ENCODE measurements at places on chromosomes 5 and 9.

DNA sequence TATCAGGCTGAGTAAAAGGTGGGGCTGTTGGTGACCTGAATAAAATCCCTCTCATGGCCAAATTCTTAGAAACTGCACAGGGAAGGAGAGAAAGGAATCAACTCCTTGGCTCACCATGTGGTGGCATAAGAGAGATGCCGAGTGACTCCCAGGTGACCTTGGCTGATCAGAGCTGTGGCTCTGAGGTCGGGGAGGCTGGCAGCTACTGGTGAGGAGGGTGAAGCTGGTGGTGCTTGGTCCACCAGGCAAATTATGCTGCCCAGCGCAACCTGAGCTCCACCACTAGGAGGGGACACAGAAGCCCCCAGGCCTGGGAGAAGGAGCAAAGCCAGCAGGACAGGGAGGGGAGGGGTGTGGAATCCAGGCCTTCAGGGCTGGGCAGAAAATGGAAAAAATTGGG is 111.2 kb upstream of the IL12B start:
- DNase-seq: peak; percentile 38
- no peaks in the 10 kb centered on the region for H3K36me3 ChIP-seq
- H3K27me3 ChIP-seq: no peaks in the 10 kb centered on the region
- H3K4me3 ChIP-seq: no peak overlapping the region
- H3K27ac ChIP-seq: no peak overlapping the region

DNA sequence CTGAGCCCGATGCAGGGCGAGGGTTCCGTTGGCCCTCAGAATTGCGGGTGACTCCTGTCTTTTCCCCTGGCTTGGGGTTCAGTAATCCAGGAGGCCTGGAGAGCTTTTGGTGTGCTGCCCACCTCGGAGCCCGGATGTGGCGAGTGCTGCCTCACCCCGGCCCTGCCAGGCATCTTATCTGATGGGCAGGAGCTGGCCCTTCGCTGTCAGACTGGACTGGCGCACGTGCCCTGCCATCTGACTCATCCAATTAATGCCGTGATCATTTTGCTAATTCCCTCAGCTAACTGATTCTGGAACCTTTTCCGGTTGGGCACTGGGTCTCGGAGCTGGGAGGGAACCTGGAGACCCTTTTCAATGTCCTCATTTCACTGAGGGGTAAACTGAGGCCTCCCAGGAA is 34.6 kb downstream of the RXRA start:
- H3K27ac ChIP-seq: no peak overlapping the region
- no peaks in the 10 kb centered on the region for H3K4me1 ChIP-seq
- H3K36me3 ChIP-seq: no peaks in the 10 kb centered on the region
- H3K27me3 ChIP-seq: no peaks in the 10 kb centered on the region
- DNase-seq: no peak

- H3K36me3 ChIP-seq: no peaks in the 10 kb centered on the region
- no peaks in the 10 kb centered on the region for H3K27me3 ChIP-seq
- no peak overlapping the region for H3K4me3 ChIP-seq
These were observed 34.5 kb upstream of the GLIS3 start for GRCh38 chr9:4334410-4334813.

DNA sequence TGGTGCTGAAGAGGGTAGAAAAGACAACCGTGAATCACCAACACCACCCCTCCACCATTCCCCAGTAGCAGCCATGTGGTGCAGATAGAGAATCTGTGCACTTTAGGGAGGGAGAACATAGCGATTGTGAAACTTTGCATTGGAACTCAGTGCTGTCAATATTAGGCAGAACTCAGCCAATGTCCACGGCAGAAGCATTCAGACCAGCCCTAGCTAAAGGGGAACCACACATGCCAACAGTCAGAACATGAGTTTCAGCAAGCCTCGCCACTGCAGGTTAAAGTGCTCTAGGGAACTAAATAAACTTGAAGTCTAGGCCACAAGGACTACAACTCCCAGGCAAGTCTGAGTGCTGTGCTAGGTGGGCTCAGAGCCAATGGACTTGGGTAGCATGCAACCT is 38.5 kb upstream of the DEPDC1B start:
- no peak for DNase-seq
- no peaks in the 10 kb centered on the region for H3K4me1 ChIP-seq
- H3K27me3 ChIP-seq: peaks cover 3% of the 10 kb centered on the region
- no peak overlapping the region for H3K27ac ChIP-seq
- H3K36me3 ChIP-seq: no peaks in the 10 kb centered on the region
- no peak overlapping the region for H3K4me3 ChIP-seq

- DNase-seq: no peak
- H3K4me1 ChIP-seq: no peaks in the 10 kb centered on the region
- H3K4me3 ChIP-seq: no peak overlapping the region
These were observed 11.9 kb downstream of the LAMC3 start for GRCh38 chr9:131020862-131021261.

GRCh38 chr9:32587901-32588300 is 14.9 kb upstream of the NDUFB6 start:
- no peaks in the 10 kb centered on the region for H3K27me3 ChIP-seq
- DNase-seq: no peak
- H3K27ac ChIP-seq: no peak overlapping the region

DNA sequence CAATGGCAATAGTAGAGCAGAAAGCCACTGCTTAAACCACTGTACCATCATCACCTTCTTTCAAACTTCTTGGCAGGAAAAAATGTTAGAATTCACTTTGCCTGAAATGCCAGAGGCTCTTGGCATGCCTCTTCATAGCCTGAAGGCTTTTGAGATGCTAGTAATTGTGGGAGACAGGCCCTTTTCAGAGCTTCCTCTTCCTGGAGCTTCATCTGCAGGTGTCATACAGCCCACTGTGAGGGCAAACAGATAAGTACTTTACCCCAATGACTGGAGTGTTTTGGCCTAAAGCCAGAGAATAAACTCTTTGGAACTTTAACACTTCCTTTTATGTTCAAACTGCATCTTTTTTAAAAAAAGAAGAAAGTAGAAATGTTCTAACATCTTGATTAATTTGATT is 81.3 kb upstream of the TMEM171 start:
- H3K27ac ChIP-seq: no peak overlapping the region
- no peak overlapping the region for H3K4me3 ChIP-seq
- DNase-seq: no peak
- H3K4me1 ChIP-seq: peaks cover 3% of the 10 kb centered on the region

DNA sequence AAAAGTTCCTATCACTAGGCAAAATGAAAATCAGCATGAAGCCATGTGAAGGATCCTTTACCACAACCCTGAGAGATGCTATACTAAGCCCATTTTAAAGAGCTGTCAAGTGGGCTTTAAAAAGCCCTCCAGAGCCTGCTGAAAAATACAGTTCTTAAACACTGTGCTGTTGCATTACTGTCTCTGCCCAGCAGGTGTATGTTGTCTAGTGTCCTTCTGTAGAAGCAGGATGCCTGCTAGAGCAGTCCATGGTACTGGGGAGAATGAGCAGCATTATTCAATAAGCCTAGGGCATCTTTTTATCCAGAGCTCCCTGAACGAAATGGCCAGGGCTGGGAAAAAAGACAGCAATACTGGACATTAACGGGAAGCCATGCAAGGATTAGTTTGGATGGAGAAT is 126.2 kb upstream of the PLCXD3 start:
- DNase-seq: peak; percentile 52
- H3K4me3 ChIP-seq: no peak overlapping the region
- H3K4me1 ChIP-seq: peaks cover 3% of the 10 kb centered on the region
- no peaks in the 10 kb centered on the region for H3K36me3 ChIP-seq

DNA sequence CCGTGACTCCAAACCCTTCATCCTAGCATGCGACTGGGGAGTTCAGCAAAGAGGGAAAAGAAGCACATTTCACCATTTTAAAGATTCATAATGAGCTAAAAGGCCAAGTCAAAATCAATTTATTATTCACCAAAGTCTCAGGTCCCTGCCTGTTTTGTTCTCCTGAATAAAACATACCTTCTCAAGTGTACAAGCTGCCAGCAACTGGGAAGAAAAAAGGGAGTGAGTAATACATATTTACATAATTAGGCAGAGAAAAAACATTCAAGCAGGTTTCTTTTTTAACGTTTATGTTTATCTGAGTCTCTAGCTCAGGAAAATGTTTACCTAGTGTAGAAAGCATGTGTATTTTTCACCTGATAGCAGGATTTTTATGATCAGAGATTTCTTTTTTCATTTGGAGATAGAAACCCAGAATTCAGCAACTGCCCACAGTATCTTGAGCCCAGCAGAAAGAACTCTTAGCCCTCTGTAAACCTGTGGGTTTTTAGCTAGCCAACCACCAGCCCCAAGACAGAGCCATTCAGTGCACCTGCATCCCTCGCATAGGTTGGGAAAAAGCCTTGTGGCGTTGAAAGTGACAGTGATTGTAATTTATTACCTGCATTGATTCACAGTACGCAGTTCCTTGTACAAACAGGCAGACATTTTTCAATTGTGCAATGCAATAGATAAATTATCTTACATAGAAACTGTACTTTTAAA is 117.9 kb upstream of the GRIA1 start:
- H3K27ac ChIP-seq: no peak overlapping the region
- DNase-seq: no peak
- no peak overlapping the region for H3K4me3 ChIP-seq
- no peaks in the 10 kb centered on the region for H3K4me1 ChIP-seq

GRCh38 chr5:1540831-1541701 is 17.3 kb upstream of the LPCAT1 start:
- H3K27me3 ChIP-seq: peaks cover 2% of the 10 kb centered on the region
- no peaks in the 10 kb centered on the region for H3K36me3 ChIP-seq
- no peak overlapping the region for H3K27ac ChIP-seq
- H3K4me3 ChIP-seq: no peak overlapping the region
- DNase-seq: peak; percentile 38
- H3K4me1 ChIP-seq: no peaks in the 10 kb centered on the region

DNA sequence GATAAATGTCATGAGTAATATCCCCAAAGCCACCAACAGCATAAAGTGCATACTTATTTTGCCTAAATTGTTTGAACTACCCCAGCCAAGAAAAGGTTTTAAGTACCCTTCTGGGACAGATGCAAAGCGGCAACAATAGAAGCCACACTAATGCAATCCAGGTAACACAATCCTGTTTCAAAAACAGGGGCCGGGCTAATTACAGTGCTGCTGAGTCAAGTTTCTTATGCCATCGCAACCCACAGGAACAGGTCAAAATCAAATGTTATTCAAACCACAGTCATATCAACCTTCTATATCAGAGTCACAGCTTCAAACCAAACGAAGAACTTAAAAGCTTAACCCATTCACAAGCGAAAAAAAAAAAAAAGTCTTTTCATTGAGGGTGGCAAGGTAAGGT is 28.3 kb downstream of the EBF1 start:
- no peaks in the 10 kb centered on the region for H3K4me1 ChIP-seq
- H3K4me3 ChIP-seq: no peak overlapping the region
- no peak overlapping the region for H3K27ac ChIP-seq
- no peak for DNase-seq

DNA sequence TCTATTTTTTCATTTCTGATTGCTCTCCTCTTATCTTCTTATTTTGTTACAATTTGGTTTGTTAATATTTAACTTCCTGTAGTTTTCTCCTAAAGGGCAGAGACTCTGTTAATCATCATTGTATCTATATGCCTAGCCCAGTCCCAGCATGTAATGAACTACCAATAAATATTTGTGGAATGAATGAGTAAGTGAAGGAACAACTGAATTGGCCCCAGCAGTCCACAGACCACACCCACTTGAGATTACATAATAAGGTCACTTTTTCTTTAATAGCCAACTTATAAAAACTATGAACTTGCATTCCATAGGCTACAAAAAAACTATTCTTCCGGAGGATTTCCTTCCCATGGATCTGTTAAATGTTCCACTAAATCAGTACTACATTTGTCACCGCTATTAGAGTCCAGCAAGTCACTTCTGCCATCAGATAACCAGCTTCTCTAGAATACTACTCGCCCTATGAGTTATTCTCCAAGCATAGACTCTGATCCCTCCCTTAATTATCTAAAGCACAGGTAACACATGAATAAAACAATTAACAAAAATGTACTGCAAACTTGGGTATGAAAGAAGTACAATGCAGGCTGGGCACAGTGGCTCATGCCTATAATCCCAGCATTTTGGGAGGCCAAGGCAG is 27.5 kb upstream of the TNPO1 start:
- no peaks in the 10 kb centered on the region for H3K36me3 ChIP-seq
- H3K4me1 ChIP-seq: peaks cover 4% of the 10 kb centered on the region
- no peak for DNase-seq
- H3K4me3 ChIP-seq: no peak overlapping the region
- no peaks in the 10 kb centered on the region for H3K27me3 ChIP-seq
- H3K27ac ChIP-seq: no peak overlapping the region

GRCh38 chr9:129323999-129324553 is 146.0 kb upstream of the IER5L start:
- no peak overlapping the region for H3K27ac ChIP-seq
- H3K4me1 ChIP-seq: no peaks in the 10 kb centered on the region
- no peak overlapping the region for H3K4me3 ChIP-seq
- H3K27me3 ChIP-seq: peaks cover 7% of the 10 kb centered on the region
- DNase-seq: no peak
- H3K36me3 ChIP-seq: no peaks in the 10 kb centered on the region

DNA sequence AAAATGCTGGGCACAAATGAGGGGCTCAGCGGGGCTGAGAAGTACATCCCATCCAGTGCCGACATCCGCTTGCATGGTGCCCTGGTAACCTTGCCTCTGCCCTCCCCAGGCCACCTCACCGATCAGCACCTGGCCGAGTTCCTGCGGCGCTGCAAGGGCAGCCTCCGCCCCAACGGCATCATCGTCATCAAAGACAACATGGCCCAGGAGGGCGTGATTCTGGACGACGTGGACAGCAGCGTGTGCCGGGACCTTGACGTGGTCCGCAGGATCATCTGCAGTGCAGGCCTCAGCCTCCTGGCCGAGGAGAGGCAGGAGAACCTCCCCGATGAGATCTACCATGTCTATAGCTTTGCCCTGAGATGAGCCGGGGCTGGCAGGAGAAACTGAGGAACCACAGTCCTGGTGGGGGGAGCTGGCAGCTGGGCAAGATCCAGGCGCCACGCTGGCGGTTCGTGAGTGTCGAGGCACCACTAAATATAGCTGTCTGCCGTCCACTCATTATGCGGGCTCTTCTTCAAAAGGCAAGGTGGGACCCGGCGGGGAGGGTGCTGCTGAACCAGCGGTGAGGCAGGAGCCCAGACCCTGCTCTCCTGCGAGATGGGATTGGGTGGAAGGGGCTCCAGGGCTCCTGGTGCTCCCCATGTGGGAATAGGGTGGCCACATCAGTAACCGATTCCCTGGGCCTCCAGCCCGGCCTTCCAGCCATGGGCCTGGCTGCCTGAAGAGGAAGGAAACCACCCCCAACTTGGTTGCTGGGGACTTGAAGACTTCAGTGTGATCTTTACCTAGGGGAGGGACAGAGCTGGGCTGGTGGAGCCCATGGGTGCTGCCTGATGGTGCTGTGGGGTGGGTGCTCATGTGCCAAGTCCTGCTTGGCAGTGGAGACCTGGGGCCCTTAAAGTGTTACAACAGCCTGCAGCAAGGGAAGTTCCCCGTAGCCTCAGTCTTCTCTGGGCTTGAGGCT is 6.6 kb downstream of the ASB6 start:
- H3K27ac ChIP-seq: no peak overlapping the region
- no peaks in the 10 kb centered on the region for H3K27me3 ChIP-seq
- H3K36me3 ChIP-seq: peaks cover 34% of the 10 kb centered on the region
- no peak for DNase-seq
- H3K4me3 ChIP-seq: no peak overlapping the region

DNA sequence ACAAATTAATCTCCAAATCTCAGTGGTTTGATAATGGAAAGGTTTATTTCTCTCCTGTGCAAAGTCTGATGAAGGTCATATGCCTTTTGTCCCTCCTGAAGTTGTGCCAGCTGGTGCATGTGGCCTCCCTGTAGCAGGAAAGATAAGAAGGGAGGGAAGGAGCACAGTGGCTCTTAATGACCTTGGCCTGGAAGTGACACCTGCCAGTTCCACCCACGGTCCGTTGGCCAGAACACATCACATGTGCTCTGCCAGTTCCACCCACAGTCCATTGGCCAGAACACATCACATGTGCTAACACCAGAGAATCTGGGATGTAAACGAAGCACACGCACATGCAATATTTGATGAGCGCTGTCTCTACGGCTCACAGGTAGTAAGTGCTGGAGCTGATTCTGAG is 130.9 kb downstream of the DOCK2 start:
- no peak for DNase-seq
- H3K27ac ChIP-seq: no peak overlapping the region
- no peaks in the 10 kb centered on the region for H3K4me1 ChIP-seq
- no peak overlapping the region for H3K4me3 ChIP-seq
